GM19239 (cell line): ENCODE measurements at places on chromosomes 5 and 9.

- DNase-seq, result no peak
Measured at GRCh38 chr9:406886-407654, 192.4 kb downstream of the DOCK8 start.

GRCh38 chr9:129334105-129334935, 156.3 kb upstream of the IER5L start:
- DNase-seq, result no peak

DNA sequence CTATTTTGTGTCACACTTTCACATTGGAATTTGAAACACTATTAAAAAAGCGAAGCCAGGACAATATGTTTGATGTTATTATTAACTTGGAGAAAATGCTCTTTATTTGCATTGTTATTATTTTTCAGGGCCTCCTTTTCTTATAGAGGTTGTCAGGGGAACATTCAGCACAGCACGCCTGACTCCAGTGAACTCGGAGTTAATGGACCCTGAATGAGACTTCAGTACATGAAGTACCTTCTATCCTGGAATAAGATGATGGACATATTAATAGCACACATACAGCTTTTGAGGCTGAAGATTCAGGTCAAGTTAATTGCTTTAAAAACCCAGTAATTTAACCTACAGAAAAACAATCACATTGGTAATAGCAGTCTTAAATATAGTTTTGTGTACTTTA, 652.9 kb downstream of the SEMA5A start:
- DNase-seq, result no peak

- no peak for DNase-seq
Measured at GRCh38 chr9:32398207-32398606, 13.8 kb downstream of the ACO1 start.

- DNase-seq, result no peak
Measured at GRCh38 chr5:142826093-142826492, 55.9 kb downstream of the ARHGAP26 start.

- no peak for DNase-seq
Measured at GRCh38 chr5:20605732-20606525, 617.9 kb upstream of the CDH18 start.
